AML-193 (cell line): ENCODE measurements at places on chromosomes 7 and 10.

GRCh38 chr7:129188892-129189660 lies 643 bp downstream of the SMO start:
- no peak for DNase-seq

DNA sequence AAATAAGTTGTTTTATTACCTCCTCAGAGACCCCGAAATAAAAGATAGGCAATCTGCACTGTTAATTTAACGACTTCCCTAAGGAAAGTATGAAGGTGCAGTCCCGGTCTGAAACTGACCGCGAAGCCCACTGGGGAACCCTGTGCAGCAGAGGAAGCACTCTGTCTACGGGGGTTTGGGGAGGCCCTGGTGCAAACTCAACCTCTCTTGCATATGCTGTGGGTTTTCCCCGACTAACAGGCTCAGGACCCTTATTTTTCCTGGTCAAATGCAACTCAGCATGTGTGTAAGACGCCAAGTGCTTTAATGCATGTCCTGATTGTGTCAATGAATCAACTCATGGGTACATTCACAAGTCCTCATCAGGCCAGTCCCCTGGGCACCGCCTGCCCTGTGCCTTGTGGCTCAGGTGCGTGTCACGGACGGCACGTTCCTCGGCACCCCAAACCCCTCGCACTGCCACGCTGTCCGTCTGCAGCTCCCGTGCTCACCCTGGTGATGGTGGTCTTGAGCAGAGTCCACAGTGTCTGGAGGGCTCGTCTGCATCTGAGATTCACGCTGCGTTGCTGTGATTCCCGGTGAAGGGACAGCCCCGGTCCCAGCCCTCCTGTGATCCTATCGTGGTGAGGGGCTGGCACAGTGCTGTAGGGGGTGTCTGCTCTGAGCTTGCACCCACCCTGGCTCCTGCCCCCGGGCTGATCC lies 33.8 kb downstream of the JAKMIP3 start:
- DNase-seq: no peak

- DNase-seq: no peak
Measured at GRCh38 chr7:17010637-17011300, 129.0 kb upstream of the AGR3 start.

- no peak for DNase-seq
Measured at GRCh38 chr10:114350751-114351150, 53.6 kb downstream of the AFAP1L2 start.

- no peak for DNase-seq
Measured at GRCh38 chr7:121078701-121079227, 90.3 kb downstream of the CPED1 start.

GRCh38 chr7:18425838-18426445 lies 69.6 kb upstream of the HDAC9 start:
- DNase-seq: no peak

GRCh38 chr10:97916586-97916985 lies 66.9 kb downstream of the GOLGA7B start:
- peak; percentile 8 for DNase-seq

- DNase-seq: peak; percentile 60
Measured at GRCh38 chr10:107686095-107686494, 521.6 kb upstream of the SORCS1 start.

DNA sequence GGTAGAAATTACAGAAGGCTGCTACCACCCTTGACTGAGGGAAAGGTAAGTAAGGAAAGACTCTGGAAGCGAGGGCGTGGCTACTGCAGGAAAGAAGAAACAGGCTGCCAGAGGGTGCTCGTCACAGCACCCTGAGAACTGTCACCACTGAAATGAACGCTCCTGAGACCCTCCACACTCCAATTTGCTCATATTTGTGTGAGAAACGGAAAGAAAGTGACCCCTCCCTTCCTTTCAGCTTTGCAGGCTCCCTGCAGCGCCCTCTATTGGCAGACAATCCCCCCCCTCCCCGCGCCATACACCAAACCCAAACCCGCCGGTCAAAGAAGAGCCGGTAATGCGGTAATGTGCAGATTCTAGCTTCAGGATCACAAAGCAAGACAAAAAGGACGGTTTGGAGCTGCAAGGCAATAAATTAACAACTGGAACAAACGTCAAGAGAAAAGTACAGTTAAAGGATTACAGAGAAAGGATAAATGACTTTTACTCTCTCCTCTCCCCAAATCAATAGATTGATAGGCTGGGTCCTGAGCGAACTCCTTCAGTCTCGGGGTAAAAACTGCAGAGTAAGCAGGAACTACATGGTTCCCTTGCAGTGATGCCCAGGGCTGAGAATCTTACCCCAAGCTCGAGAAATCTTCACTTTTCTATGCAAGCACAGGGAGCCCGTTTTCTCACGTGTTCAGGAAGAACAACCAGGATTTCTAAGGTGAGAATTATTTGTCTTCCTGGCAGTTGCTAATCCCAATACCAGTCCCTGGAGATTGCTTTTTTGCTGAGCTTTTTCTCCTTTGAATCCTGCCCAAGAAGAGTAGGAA lies 47.6 kb downstream of the STEAP1B start:
- DNase-seq: no peak

DNA sequence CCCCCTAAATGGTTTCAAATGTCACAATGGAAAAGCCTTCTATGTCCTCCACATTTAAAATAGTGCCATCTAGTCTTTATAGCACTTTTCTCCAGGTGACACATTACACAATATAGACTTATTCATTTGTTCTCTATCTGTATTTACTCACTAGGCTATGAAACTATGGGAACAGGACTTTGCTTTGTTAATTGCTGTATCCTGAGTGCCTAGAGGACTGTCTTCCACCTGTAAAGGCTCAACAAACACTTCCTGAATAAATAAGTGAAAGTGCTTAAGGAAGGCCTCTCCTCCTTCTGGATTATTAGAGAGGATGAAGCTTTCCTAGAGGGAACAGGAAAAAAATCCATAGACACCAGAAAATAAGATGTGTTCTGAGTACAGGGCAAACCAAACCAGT lies 397.6 kb upstream of the LRRN3 start:
- no peak for DNase-seq

GRCh38 chr10:77433546-77433945 lies 204.1 kb downstream of the KCNMA1 start:
- no peak for DNase-seq

- DNase-seq: no peak
Measured at GRCh38 chr7:1388703-1389335, 70.5 kb downstream of the MICALL2 start.

GRCh38 chr7:96205665-96206064 lies 116.2 kb downstream of the SLC25A13 start:
- no peak for DNase-seq

DNA sequence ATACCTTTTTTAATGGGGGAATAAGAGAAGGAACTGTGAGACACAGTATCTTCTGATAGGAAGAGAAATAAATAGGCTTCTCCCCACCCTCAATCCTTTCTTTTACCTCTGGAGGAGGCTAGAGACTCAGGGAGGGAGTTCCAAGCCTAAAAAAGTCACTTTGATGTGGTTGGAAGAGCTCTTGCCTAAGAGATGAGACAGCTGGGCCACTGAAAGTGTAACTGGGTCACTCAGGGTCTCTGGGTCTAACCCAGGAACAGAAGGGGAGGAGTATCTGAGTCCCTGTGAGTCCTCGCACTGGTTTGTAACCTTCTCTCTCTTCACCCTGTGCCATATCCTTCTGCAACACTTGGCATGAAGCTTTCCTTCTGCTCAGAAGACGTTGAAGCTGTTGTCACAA lies 222.9 kb upstream of the AGK start:
- DNase-seq: no peak

DNA sequence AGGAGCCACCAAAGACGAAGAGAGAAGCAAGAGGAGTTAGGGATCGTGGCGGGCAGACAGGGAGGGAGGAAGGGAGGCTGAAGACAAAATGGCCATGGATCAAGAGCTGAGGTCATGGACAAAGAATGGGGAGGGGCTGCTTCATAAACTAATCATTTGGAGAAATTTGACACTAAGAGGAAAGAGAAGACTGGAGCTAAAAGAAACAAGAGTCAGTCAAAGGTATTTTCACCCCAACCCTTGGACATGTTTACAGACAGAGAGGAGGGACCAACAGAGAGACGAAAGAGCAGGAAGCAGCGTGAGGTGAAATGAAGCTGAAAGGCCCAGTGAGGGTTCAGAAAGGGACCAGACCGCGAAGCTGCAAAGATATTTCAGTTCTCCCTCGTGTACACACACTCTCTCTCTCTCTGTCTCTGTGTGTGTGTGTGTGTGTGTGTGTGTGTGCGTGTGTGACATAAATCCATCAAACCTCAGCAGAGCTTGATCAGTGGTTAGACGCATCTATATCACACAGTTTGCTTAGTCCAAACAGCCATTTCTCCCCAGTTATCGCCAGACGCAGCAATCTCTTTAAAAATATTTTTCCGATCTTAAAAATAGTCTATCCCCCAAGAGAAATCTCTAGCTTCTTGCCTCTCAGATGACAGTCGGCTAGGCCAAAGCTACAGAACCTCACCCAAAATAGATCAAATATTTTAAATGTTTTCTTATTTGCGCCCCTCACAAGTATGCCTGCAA lies 12.5 kb upstream of the CALD1 start:
- no peak for DNase-seq

DNA sequence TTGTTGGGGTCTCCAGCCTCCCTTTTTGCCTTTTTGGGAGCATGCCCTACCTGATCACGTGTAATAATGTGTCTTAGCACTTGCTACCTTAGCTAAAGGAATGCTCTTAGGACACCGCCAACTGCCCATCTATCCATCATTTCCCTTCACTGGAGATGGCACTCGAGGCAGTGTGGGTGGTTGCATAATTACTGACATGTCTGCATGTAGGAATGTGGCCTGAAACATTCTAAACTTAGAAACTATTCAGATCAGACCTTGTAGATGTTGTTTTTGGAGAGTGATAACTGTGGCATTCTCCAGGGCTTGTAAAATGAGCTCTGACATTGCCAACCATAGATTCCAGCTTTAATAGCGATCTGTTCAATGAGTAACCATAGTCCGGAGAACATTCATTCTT lies 365.8 kb downstream of the BBS9 start:
- DNase-seq: no peak

DNA sequence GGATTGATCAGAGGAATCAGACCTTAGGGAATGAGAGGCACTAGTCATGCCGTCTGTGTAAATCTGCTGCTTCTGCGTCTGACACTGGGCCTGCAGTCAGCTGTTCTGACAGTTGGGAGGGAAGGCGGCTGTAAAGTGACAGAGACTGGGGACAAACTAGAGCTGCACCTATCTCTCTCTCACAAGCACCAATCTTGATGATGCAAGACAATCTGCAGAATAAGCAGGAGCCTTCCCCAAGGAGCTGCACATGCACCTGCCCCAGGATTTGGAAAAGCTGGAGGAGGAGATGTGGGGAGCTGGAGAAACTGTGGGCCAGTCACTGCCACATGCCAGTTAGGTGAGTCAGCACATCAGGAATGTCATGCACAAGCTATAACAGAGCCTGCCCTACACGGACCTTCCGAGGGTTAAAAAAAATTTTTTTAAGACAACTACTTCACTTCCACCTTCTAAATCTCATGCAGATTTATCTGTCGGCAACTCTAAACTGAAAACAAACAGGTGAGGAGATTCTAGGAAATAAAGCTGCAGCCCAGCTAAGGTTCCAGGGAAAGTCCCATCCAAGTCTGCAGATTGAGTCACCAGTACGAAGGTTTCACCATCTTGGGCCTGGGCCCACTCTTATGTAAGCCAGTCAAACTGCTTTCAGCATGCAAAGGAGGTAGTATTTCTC lies 39.2 kb downstream of the ENO4 start:
- no peak for DNase-seq

DNA sequence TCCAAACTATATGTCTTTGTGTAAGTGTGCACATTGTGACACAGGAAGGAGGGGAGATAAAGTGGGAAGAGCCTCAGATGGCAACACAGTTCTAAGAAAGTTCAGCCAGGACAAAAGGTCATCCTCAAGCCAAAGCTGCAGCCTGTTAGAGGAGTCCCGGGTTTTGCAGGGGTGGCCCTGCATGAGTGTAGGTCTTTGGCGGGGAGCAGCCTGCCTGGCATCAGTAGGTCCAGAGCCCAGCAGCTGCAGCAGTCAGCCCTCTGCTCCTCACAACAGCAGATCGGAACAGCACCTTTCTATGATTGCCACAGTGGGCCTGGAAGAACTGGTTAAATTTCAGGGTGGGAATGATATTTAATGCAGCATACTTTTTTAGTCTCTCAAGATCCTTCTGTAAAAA lies 13.5 kb upstream of the VDAC2 start:
- DNase-seq: no peak

GRCh38 chr10:125757742-125758141 lies 17.9 kb downstream of the MMP21 start:
- DNase-seq: no peak

DNA sequence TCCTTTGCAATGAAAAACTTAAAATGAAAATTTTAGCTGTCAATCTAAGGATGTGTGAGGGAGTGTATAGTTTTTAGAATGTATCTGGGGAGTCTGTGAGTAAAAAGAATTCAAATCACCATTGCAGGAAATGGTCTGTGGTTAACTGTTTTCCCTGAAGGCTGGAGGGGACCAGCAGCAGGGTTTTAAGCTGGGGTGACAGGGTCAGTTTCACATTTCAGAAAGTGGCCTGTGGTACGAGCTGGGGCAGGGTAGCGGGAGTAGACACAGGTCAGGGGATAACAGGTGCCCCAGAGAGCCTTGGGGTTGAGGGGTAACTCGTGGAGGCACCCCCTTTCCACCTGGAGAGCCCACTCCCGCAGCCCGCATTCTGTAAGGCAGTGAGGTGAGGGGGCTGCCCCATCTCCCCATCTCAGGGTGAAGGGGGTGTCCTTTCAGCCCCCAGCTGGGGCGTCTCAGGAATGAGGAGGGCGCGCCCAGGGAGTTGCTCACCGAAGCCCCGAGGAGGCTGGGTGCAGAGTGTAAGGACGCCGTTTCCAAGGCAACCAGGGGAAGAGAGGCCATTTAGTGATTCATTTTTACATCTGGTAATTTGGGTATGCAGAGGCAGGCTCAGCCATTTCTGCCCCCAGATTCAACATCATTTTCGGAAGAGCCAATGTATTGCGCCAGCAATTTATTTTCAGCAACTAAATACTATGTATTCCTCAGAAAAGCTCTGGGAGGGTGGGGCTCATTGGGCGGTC lies 168.9 kb downstream of the SLIT1 start:
- DNase-seq: no peak

GRCh38 chr10:10891124-10892082 lies 126.3 kb upstream of the CELF2 start:
- DNase-seq: no peak

GRCh38 chr7:95997632-95998031 lies 225.3 kb downstream of the DYNC1I1 start:
- no peak for DNase-seq

DNA sequence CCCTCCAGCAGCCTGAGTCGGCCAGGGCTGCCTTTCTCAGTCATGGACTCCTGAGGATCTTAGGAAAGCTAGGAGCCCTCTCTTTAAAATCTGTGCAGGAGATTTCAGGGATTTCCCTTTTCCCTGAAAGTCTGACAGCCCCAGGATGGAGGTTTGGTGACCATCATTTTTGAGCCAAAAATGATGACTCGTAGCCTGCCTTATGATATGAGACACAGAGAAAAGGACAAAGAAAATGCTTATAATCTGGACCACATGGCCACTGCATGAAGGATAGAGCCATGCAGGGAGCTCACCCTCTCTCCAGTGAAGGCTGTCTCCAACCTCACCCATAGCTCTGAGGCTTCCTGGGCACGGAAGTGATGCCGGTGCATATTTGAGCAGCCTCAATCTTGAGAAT lies 106.6 kb upstream of the CHST15 start:
- no peak for DNase-seq
